Esophagus mucosa (tissue), 1 donor: ENCODE measurements at places on chromosomes 5 and 9. TPM values are rescaled to one million over a fixed set of nuclear protein-coding genes. Genes with fewer than 3 reads are reported as not detected.

DNA sequence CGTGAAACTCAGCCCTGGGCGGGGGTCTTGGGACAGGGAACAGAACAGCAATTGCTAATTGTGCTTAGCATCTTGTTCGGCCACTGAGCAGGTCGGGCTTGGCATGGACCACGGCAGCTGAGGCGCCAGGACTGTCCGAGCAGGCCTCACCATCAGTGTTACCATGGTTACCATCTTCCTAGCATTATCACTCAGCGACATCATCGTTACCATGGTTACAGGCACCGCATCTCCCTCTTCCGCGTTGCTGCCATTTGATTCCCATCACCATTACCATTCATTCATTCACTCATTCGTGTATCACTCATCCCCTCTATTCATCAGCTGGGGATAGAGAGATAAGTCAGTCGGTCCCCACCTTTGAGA, 81.0 kb upstream of the ZBTB43 start:
- no peak for ATAC-seq

DNA sequence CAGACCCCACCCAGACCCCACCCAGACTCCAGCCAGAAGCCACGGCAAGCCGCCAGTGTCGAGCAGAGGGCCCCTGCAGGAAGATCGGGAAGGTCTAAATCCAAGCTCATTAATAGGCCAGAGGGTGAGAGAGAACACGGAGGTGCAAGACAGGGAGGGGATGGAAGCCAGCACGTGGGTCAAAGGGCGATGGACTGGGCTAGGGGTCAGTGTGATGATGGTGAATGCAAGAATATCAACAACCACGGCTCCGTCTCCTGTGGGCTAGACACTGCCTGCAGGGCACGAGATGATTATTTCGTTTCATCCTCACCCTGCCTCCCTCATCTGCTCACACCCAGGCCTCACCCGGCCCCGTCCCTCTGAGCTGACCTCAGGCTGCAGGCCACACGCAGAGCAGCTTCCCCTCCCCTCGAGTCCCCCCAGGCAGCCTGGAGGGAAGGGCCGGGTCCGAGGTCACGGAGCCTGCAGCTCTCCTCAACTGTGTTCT, 122.0 kb downstream of the COL23A1 start:
- ATAC-seq, result no peak

DNA sequence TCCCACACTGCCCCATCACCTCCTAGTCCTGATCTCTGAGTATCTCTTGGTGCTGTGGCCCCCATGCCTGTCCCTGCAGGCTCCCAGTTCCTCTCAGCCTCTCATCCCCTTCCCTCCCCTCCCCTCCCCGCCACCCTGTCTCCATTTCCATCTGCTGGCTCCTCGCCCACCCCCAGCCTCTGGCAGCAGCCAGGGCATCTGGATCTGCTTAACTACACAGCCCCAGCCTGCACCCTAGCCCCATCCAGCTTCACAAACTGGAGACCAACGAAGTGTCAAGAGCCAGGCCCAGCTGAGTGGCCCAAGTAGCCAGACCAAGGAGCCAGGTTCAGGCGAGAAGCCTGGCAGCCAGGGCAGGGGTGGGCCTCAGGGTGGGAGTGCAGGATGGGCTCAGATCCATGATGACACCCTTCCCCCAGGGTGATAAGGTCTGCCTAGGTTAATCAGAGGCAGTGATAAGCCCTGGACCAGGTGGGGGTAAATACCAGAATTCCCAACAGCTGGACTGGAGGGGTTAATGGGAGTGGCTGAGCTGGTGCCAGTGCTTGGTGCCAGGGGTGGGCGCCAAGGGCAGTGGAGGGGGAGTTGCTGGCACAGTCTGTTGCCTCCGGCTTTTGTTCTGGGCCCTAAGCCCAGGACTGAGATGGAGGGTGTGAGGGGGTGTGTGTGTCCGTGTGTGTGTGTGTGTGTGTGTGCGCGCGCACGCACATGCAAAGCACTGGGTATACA, 2.5 kb downstream of the IL11RA start:
- peak; percentile 10 for ATAC-seq

DNA sequence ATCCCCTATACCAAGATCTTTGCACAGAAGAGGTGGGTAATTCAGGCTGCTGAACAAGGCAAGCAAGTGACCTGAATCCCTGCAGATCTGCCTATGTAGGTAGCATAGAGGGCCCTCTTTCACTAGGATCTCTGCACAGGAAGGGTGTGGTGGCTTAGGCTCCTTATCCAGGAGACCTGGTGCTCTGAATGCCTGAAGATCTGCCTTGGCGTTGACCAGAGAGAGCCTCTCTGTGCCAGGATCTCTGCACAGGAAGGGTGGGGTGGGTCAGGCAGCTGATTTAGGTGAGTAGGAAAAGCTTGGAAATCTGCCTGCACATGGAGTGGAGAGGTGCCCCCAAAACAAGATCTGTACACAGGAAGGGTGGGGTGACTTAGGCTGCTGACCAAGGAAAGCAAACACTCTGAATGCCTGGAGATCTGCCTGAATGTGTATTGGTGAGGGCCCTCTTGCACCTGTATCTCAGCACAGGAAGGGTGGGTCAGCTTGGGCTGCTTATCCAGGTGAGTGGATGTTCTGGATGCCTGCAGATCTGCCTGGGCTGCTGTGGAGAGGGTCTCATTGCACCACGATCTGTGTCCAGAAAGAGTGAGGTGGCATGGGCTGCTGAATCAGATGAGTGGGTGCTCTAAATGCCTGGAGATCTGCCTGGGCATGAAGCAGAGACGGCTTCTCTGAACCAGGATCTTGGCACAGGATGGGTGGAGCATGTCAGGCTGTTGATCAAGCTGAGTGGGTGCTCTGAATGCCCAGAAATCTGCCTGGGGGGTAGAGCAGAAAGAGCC, 365.9 kb downstream of the DMAC1 start:
- ATAC-seq, result peak; percentile 95

- ATAC-seq, result no peak
Observed at GRCh38 chr5:41413074-41413473, 97.3 kb downstream of the PLCXD3 start.

- no peak for ATAC-seq
Observed at GRCh38 chr5:98638701-98639100, 134.8 kb upstream of the RGMB start.

DNA sequence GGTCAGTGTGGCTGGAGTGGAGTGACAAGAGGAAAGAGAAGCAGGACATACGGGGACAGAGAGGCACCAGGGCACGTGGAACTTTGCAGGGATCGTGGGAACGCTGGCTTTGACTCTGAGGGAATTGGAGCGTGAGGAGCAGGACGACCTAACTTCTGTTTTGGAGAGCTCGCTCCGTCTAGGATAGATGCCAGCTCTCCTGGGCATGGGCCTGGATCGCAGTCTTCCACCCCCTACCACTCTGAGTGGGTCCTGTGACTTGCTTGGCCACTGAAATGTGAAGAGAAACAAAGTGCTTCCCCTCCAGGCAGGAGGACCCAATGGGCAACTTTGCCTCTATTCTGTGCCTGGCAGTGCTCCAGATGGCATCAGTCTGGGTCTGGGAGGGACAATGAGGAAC, 8.7 kb upstream of the SH3PXD2B start:
- ATAC-seq, result no peak

DNA sequence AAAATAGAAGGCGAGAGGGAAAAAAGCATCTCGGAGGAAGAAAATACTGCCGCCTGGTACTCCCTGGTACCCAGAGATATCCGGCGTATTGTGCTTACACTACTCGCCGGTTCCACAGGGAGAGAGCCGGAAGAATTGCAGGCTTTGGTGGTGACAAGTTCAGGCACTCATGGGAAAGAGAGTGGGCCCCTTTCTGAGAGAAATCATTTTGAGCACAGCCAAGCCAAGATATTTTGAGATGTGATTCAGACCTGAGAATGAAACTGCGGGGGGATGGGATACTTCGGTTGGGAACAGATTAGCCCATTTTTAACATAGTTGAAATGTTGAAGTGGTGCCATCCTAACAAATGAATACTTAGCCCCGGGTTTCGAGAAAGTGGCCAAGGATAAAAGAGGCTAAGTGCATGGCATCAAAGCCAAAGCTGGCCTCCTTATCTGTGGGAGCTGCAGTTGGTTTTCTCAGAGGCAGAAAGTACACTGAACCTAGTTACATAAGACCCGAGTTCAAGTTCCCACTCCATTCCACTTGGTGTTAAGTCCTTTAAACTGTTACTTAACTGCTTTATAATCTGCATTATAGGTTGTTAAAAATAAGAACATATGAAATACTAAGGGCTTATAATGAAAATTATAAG, 62.7 kb downstream of the SLC1A3 start:
- no peak for ATAC-seq

- ATAC-seq, result no peak
Observed at GRCh38 chr5:116566251-116566650, 8.4 kb downstream of the SEMA6A start.

DNA sequence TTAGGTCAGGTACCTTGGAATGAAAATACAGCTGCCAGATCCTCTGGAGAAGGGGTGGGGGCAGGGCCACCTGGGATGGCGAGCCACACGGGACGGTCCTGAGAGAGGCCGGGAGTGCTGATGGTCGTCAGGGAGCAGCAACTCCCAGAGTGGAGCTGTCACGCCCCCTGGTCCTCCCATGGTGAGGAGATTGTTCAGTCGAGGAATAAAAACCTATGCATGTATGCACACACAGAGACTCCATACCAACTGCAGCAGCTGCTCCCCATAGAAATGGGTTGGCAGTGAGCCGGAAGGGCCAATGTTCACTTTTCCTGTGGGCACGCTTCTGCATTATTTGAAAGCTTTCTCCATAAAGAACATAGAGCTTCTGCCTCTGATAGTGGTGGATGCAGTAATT, 45.2 kb upstream of the SEMA4D start:
- ATAC-seq, result no peak

DNA sequence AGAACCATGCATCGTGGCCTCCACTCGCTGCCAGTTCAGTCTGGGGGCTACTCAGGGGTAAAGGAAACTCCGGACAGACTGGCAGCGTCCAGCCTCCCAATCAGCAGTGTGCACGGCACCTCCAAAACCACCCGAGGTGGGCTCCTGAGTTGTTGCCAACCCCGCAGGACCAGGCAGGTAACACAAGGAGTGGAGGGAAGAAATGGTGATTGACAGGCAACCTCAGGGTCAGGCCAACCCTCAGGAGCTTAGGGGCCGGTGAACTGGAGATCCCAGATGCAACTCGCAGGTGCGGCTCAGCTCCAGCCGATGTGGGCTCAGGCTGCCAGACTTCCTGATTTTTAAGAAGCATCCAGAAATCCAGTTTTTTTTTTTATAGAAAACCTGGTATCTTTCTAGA, 37.3 kb upstream of the AKNA start:
- ATAC-seq, result no peak

DNA sequence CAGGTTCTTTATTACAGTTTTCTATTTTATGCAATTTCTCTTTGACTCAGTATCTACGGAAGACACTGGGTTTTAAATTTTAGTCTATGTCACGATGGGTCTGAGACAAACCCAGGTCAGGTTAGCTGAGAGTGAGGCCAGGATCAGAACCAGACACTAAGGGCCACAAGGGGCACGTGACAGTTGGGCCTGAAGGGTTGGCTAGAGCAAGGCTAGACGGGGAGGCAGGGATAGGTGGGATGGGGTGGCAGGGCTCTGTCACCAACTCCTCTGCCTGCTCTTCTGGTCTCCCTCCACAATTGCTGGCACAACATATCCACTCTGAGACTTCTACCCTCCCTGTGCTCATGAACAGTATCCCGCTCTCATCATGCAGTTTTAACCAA, 76.4 kb downstream of the MED27 start:
- ATAC-seq, result no peak

DNA sequence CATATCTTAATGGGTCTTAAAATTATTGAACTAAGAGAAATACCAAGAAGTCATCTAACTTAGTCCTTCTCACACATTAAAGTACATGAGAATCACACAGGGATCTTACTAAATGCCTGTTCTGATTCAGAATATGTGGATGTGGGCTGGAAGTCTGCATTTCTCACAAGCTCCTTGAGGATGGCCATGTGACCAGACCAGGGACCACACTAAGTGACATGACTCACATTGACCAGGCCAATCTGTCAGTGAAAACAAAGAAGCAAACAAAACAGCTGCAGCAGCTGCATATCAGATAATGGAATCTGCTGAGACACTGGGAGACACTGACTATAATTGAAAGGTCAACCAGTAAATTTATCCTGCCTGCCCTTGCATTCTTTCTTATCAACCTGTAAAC, 110.5 kb downstream of the ADAMTS12 start:
- no peak for ATAC-seq

DNA sequence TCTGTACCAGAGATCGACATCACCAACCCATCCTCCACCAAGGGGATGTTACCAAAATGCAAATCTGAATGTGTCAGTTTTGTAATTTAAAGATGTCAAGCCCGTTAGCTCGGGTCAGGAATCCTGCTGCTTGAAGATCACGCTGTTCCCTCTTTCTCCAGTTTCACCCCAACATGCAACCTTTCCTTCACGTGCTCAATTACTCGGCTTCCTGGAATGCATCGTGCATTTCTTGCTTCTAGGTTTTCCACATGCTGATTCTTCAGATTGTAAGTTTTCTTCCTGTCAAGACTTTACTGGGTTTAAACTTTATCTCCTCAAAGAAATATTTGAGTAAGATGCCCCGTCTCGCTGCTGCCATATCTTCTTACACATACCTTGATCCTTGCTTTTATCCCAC, 209.5 kb upstream of the SNX2 start:
- ATAC-seq, result no peak

DNA sequence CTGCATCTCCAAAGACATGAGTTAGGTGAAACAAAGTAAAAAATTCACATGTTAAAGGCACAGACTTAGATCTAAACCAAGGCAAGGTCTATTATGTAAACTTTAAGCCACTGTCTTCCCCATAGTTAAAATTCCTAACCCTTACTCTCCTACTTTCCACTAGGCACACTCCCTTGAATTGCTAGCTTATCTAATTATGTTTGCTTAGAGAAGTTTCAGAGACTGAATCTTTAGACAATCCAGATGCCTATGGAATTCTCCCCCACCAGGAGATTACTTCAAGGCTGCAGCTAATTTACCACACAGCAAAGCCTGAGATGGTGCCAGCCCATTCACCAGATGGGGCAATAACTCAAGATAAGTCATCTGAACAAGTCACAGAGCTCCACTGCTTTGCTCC, 803.1 kb upstream of the COX7C start:
- ATAC-seq, result no peak

GRCh38 chr5:8458038-8458383, 589.1 kb downstream of the MTRR start:
- peak; percentile 33 for ATAC-seq

GRCh38 chr5:119063579-119064379, 7.1 kb upstream of the DMXL1 start:
- ATAC-seq, result peak; percentile 55

The ADAMTS19 gene
- not detected for total RNA-seq

The SOWAHA gene
- total RNA-seq, result 0.04 TPM

The RANBP17 gene
- 0.56 TPM for total RNA-seq

The PCDHGA5 gene
- total RNA-seq, result 0.72 TPM

The CCL27 gene
- 0.20 TPM for total RNA-seq

The TLE1 gene
- 12.0 TPM for total RNA-seq

The DMRTA1 gene
- total RNA-seq, result 1.8 TPM

The C9orf57 gene
- not detected for total RNA-seq

The ARRDC1 gene
- total RNA-seq, result 49.7 TPM

The ARSI gene
- total RNA-seq, result 1.7 TPM

The SPATA31E1 gene
- not detected for total RNA-seq

The INSYN2B gene
- total RNA-seq, result not detected

The GPR150 gene
- not detected for total RNA-seq
